ENCODE measurements at places on chromosomes 5 and 9.

DNA sequence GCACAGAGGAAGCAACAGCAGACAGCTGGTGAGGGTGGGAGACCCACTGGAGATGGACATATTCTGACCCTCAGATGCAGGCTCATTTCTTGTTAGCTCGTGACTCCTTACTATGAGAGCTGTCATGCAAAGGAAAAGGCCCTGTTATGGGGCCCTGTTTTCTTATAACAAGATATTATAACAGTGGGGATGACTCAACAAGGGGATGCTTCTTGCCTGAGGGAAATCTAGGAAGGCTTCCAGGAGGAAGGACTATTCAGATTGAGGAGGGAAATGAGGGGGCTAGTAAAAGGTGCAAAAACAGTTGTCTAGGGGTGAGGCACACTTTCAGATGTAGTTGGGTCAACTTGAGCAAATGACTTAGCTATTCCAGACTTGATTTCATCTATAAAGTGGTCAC lies 83.0 kb downstream of the DAB2IP start:
- DNase-seq, result no peak

DNA sequence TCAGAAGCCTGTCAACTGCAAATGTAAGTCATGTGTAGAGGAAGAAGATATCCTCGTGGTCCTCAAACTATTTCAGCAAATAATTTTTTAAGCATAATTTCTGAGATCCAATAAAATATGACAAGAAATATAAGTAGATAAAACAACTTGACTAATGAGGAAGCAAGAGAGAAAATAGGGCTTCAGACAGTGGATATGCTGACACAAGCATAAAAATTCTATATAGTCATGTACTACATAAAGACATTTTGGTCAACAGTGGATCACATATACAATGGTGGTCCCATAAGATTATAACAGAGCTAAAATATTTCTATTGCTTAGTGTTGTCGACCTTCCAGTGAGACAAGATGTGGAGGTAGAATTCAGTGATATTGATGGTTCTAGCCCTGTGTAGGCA lies 42.2 kb upstream of the IZUMO3 start:
- no peak for DNase-seq

GRCh38 chr5:21802869-21803490 lies 1050.2 kb downstream of the CDH12 start:
- peak; percentile 33 for DNase-seq

DNA sequence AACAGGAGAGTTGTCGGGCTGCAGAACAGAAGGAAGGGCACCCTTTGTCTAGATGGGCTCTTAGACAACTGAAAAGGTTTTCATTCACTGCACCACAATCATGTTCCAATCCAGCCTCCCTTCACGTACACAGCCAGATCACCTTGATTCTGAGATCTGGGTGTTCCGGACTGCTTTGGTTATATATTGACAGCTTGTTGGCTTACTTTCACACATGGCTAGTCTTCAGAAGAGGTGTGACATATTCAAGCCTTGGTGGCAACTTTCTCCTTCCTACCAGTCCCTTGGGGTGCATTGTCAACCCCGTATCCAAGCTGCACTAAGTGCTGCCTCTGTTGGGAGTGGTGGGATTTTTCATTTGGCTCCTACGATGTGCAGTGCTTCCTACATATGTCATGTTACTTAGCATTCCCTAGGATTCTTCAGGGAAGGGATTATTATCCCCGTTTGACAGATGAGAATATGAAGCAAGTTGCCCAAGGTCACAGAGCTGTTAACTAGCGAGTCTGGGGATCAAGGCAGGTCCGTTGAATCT lies 100.6 kb downstream of the LIFR start:
- DNase-seq, result no peak

DNA sequence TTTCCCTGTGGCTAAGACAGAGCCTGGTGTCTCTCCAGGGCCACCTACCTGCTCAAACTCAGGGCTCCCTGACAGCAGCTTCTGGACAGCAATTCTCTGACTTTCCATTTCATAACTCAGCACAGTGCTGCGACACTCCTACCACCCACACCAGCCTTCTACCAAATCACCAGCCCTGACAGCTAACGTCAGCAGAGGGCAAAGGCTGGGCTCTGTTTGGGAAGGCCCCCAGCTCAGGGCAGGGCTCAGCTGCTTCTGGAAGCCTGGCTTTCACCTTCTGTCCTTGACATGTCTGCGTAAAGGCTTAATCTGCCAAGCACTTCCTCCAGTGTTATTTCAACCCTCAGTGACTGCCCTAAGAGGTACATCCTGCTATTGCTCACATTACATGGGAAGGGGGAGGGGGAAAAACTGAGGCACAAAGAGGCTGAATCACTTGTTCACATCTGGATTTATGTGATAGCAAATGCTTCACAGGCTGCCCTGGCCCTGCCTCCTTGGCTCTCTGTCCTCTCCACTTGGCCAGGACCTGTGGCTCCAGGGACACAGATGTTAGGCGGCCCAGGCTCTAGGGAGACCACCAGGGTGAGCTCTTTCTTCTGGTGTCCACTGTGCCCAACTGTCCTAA lies 102.5 kb upstream of the PANK3 start:
- peak; percentile 85 for DNase-seq

DNA sequence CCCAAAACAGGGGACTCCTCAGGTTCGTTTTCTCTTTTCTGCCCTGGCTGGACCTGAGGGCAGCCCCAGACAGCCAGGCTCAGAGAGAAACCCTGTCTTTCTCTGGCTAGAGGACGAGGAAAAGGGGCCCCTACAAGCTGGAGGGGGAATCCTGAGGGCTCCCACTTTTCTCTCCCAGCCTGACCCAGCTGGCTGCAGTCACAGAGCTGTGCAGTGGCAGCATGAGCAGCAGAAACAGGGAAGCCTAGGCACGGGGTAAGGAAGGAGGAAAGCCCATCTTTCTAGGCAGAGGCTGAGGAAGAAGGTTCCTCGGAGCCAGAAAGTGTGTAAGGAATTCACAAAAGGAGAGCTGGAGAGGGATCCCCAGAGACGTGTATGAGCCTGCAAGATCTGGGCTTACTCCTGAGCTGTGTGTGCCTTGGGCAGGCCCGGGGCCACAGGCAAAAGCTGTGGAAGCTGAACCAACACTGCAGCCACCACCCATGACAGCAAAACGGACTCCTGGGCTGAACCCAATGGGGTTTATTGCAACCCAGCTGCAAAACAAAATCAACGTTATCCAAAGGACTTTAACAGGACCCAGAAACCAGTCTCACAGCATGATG lies 16.2 kb downstream of the CAMSAP1 start:
- DNase-seq, result no peak

- no peak for DNase-seq
Measured at GRCh38 chr9:93507768-93508167, 54.4 kb upstream of the FAM120AOS start.

GRCh38 chr9:104416470-104416869 lies 87.6 kb upstream of the OR13F1 start:
- no peak for DNase-seq

DNA sequence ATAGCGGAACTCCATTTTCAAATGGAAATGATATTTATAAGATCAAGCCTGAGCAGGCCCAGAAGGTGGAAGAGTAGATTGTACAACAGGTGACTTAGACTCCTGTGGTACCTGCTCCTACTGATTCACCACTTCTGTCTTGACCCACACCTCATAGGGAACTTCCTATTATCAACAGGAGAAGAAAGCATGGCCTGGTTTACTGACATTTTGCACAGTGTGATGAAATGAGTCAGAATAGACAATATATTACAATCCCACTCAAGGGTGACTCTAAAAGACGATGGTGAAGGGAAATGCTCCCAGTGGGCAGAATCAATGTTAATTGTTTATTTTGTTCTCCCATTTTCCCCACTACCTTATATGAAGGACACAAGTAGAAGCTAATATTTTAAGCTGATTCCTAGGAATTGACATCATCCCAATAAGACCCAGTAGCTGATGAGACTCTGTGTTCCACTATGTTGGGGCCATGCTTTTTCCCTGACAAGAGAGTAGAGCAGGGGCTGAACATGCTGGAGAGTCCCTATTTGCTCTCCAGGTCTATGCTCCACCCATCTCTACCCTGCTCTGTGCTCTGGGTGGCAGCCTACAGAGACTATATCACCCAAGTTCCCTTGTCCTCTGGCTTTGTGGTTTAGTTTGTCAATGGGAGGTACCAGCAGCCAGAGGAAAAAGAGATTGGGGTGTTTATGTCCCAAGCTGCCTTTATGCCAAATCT lies 163.4 kb upstream of the FSTL4 start:
- no peak for DNase-seq

DNA sequence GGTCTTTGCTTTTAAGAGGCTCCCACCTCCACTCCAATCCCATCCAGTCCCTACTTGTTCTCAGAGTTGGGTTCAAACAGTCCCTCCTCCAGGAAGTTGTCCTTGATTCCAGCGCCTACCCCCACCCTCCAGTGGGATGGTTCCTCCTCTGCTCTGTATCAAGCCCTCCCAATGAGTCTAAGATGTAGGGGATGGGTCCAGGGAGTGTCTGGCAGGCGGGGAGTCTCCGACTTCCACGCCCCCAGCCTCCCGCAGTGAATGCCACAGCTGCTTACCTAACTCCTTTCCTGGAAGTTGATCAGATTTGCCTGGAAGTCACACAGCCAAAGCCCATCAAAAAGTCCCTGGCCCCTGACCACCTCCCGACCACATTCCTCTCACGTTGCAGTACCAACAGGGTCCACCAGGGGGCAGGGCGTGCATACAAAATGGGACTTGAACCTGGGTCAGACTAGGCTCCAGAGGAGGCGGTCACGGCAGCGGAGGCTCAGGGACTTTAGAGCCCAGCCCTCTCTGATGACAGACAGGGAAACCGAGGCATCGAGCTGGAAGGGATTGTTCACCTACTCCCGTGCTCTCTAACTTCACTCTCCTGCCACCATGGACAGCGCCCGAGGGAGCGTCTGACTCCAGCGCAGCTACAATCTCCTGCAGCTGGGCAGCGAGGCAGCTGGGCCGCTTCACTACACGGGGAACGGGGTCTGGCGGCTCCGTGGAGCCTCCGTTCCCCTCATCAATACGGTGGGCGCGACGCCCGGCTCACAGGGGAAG lies 25.0 kb upstream of the TDRD7 start:
- DNase-seq, result peak; percentile 61

DNA sequence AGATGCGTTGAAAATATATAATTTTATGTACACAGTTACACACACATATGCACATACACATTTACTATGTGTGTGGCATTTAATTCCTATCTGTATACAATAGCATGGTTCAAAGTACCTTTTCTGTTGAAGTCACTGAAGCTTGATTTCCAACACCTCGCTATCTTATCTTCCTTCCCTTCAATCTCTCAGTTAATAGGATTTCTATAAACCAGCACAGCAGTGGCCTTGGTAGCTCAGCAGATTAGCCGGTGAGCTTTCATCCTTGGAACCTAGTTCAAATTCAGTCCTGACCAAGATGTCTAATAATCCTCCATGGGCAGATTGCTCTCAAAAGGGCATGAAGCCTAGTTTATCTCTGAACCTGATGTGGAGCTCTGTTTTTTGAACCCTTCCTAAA lies 2389.5 kb downstream of the MAT2B start:
- DNase-seq, result no peak

GRCh38 chr9:93064392-93065134 lies 6.1 kb downstream of the SUSD3 start:
- no peak for DNase-seq

DNA sequence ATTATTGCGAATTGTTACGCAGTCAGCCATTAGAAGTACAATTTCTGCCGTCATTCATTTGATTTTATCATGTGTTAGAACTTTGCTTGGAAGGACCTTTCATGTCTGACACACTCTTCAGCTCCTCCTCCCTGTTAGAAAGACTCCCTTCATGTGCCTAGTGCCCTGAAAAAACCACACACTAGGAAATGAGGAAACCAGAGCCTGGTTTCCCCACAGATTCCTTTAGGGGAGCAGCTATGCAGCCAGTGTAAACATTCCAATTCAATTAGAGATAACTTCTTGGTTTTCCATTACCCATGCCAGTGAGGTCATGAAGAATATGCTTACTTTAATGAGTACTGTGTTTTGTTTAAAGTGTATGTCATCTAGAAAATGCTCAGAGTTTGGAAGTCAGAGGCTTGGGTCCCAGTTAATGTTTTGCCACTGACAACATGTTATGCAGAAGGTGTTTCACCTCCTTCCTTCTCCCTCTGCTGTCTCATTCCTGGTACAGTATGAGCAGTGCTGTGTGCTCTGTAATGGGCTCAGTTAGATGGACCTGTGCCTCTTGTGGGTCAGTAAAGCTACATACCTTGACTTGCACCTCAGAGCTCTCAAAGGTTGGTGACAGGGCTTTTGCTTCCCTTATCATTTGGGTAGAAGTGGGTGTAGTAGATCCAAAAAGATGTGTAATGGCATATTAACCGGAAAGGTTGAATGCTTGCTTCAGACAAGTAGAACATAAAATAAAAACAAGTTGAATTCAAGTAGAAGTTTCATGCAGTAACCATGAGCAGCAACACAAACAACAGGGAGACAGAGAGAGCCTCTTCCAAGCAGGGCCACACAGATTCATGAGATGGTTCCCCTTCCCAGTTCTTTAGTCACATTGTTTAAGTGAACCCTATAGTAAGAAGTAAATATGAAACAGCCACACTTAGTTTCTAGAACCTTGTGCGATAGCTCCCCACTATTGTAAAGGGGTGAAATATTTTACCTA lies 52.6 kb upstream of the TNFAIP8 start:
- peak; percentile 98 for DNase-seq

DNA sequence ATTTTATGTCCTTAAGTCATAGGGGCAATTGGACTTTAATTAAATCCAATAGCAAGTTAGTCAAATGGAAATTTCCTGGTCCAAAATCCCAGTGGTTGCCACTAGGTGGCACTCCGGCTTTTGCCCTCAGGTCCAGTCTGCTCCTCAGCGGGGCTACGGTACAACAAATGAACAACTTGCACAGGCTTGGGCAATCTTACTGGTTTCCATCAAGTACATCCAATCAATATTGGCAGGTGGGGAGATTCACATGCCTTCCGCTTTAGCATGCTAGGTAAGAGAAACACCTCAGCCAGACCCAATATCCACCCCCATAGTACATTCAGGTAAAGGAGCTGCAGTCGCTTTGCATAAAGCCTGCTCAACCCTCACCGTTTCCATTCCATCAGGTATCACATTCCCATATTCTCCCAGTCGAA lies 6.3 kb upstream of the MXD3 start:
- DNase-seq, result peak; percentile 74

GRCh38 chr5:127216898-127217675 lies 73.5 kb upstream of the MEGF10 start:
- peak; percentile 40 for DNase-seq

DNA sequence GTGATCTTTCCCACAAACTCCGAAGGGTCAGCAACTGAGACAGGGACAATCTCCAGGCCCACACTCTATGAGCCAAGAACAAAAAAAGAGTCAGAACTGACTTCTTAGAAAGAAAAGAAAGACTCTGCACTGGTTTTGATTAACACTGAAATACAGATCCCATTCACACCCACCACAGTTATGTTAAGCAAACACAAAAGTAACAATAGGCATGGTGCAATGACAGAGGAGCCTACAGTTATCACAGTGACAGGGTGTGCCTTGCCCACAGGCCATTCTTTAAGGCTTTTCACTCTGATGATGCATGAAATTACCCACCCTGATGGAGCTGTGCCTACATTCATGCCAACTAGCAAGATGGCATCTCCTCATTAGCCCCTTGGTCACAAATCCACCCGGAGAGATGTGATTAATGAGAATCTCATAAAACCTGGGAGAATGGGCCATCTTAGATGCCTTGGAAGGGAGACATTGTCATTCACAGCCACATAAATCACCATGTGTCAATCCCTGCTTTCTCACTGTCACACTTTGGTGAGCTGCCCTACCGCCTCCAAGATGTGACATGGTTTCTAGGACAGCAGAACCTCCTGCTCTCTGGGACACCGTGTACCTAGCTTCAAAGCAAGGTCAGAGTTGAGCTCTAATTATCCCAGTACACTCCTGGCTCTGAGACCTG lies 27.6 kb upstream of the FSTL4 start:
- DNase-seq, result no peak

Measured in amniotic epithelial cell (primary cell).